Stimulated activated CD4-positive, alpha-beta T cell treated with anti-CD3 and anti-CD28 coated beads, TNF-alpha, amount 100 ng/mL, for 24 hours (primary cell): ENCODE measurements at places on chromosomes 13 and 19.
A peak's percentile ranks its signal among the peaks of the same experiment; 100 is the strongest.

- no peak for DNase-seq
Observed at GRCh38 chr13:111398196-111398595, 77.8 kb downstream of the TEX29 start.

DNA sequence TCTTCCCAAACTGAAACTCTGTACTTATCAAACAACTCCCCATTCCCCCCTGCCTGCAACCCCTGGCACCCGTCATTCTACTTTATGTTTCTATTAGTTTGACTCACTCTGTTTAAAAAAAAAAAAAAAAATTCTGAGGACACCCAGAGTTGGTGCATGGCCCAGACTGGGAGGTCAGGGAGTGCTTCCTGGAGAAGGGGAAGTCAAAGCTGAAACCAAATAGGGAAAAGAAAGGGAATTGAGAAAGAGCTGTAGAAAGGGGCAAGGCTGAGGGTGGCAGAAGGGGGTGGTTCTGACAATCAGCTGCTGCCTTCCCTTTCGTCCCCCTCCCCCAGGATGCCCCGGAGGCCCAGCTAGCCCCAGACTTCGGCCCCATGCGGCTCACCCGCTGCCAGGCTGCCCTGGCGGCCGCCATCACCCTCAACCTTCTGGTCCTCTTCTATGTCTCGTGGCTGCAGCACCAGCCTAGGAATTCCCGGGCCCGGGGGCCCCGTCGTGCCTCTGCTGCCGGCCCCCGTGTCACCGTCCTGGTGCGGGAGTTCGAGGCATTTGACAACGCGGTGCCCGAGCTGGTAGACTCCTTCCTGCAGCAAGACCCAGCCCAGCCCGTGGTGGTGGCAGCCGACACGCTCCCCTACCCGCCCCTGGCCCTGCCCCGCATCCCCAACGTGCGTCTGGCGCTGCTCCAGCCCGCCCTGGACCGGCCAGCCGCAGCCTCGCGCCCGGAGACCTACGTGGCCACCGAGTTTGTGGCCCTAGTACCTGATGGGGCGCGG lies 9.0 kb upstream of the STRN4 start:
- no peak for DNase-seq

GRCh38 chr19:38405276-38405675 lies 2.4 kb downstream of the FAM98C start:
- DNase-seq: no peak

DNA sequence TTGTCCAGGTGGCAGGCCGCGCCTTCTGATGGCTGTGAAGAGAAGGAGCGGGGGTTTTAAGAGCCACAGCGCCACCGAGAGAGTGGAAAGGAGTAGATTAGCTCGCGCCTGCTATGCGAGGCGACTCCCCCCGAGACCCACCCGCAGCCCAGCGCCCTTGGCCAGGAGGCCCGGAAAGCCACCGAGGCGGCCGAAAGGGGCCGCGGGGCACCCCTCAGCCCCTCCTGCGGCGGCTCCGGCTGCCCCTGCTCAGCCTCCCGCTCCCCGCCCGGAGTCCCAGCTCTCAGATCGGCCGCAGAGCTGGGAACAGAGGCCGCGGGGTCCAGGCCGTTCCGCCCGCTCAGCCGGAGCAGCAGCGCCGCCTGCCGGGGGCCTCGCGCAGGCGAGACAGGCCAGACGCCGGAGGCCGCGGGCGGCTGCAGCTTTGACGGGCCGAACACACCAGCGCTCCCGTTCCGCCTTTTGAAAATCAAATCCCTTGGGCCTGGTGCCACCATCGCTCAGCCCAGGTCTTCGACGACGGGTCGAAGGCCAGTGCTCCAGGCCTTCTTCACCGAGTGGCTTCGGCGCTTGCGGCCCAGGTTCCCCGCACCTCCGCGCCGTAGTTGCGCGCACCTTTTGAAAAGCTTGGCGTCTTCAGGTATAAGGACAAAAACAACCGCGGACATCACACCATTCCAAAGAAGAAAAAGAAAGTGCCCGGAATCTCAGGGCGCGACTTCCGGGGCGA lies 15.3 kb downstream of the CDX2 start:
- peak; percentile 22 for DNase-seq

GRCh38 chr13:44148159-44148914 lies 225.3 kb upstream of the SERP2 start:
- DNase-seq: no peak

DNA sequence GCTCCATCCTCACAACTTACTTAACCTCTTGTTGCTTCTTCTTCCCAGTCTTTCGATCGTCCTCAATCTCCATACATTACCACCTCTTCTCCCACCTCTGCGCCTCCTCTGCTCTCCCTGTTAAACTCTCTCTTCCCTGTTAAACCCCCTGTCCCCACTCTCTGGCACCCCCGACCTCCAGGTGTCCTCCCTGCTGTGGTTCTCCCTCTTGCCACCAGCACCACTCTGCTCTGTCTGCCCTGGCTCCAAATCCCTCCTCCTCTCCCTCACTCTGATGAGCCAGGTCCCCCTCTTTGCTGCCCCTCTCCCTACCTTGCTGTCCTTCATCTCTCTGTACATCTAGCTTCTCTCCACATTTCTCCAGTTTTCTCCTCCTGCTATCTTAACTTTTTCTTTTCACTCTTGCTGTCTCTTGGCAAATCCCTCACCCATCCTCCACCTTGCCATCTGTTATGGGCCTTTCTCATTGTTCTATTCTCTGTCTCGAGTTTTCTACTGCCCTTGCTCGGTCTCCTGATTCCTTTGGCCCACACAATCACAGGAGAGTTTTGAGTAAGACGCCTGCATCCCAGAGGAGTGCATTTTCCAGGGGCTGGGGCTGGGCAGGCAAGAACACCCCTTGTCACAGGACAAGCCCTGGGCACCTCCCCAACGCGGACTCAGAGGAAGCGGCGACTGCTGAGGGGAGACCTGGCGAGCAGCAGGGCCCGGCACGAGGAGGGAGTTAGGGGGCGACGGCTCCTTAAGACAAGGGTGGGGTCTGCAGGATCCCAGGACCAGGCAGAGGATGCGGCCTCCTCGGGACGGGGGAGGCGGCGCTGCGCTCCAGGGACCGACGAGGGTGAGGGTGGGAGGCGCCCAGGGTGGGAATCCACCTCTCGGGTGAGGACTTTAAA lies 21.4 kb upstream of the ERVV-1 start:
- no peak for DNase-seq

DNA sequence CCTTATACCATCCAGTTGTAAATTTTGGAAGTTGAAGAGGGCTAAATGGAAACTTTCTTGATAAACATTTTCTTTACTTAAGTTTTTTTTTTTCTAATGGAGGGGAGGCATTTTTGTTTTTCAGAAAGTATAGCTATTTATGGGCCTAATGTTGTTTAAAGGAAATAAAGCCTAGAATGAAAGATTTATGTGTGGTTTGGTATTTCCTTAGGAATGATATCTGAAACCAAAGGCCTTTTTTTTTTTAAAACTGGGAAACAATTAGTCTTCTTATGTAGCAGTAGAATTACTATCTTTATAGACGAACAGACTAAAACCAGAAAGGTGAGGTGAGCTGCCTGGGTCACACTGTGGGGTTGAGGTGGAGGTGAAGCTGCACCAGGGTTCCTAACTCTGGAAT lies 80.1 kb downstream of the ESD start:
- DNase-seq: no peak

GRCh38 chr13:45299194-45299593 lies 41.8 kb downstream of the TPT1 start:
- DNase-seq: no peak

DNA sequence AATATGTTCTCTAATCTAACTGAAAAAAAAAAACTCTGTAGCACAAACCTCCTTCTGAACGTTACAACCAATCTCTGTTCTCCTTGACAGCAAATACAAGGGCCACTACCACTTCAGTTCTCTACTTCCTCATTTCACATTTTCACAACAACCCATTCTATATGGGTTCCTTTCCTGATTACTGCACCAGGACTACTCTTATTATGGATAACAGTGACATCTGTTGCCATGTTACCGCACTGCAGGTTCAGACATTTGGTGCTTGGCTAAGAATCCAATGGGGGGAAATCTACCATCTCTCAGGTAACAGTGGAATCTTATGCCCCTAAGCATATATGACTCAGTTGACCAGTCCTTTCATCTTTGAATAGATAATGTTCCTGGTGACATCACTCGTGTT lies 11.6 kb upstream of the FPR3 start:
- DNase-seq: no peak

GRCh38 chr13:99548448-99548847 lies 47.2 kb downstream of the TM9SF2 start:
- no peak for DNase-seq

DNA sequence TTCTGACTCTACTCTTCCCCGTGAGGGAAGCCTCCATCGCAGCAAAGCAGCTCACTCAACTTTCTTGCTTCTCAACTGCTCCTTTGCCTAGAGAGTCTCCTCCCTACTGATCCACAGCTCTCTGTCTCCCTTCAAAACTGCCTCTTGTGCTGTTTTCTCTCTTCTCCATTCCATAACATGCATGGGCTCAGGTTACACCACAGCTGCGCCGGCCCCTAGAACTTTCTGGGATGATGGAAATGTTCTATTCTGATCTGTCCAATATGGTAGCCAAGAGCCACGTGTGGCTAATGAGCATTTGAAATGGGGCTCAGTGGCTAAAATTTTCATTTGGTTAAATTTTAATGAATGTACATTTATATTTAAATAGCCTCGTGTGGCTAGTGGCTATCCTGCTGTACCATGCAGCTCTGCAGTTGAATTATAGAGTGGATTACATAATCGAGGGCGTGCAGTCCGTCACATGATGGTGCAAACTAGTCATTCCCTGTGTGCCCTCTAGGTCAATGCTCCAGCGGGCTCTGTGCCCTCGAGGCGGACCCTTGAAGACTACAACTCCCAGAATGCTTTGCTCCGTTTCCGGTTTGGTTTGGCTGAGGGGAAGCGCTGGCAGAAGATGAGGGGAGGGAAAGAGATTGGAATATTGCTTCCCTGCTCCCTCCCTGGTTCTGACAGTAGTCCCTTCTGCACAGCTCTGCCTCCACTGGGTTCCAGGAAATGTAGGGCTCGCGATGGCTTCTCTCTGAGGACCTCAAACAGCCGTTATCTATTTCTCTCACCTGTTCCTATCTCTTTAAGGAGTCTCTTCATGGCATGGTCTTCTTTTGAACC lies 109.8 kb downstream of the CACNA1A start:
- DNase-seq: peak; percentile 5

GRCh38 chr13:86438034-86438433 lies 638.8 kb upstream of the SLITRK6 start:
- no peak for DNase-seq

DNA sequence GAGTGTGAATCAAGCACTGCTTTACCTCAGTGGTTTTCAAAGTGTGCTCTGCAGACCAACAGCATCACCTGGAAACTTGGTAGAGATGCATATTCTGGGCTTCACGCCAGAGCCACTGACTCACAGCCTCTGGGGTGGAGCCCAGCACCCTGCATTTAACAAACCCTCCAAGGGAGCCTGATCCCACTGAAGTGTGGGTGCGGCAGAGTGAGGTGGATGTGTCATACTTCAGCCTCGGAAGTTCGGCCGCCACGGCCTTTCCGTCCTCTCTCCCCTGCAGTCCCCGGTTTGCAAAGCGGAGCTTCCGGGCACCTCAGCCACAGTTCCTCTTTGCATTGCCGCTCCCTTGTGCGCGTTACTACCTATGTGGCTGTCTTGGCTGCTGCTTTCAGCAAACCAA lies 33.3 kb upstream of the MICU2 start:
- DNase-seq: no peak

DNA sequence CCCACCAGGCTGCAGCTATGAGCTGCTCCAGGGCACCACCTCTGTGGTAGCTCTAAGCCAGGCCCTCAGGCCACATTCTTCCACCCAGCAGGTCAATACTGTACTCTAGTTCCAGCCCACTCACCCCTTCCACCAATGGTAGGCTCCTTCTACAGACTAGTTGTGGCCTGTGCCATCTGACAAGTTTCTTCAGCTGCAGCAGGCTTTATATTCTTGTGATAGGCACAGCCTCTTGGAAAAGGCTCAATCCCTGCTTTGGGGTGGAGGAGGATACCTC lies 8.5 kb downstream of the MICU2 start:
- no peak for DNase-seq

DNA sequence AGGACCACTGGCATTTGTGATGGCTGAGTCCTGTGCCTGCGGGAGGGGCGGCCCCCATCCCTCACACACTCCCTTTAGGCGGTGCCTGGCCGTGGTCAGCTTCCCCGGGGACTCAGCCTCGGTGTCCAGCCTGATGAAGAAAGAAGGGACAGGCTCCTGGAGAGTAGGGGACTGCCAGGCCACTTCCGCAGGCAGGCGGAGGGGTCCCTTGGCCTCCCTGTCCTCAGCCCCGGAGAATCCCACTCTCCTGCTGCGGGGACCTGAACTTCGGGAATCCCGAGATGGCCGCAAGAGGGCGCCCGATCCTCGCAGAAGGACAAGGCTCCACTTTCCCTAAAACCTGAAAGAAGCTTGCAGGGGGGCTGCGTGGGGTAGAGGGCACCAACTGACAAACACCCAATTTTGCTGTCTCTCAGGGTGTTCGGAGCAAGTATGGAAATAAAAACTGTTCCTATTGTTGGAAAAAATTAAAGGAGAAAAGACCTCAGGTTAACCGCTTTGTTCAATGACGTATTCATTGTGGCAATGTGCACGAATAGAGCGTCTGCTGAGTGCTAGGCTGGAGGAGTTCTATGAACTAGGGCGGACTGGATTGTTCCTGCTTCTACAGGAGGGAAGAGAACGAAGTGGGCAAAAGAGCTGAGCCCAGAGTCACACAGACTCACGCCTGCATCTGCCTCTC lies 297.3 kb downstream of the ZNF536 start:
- DNase-seq: peak; percentile 16

DNA sequence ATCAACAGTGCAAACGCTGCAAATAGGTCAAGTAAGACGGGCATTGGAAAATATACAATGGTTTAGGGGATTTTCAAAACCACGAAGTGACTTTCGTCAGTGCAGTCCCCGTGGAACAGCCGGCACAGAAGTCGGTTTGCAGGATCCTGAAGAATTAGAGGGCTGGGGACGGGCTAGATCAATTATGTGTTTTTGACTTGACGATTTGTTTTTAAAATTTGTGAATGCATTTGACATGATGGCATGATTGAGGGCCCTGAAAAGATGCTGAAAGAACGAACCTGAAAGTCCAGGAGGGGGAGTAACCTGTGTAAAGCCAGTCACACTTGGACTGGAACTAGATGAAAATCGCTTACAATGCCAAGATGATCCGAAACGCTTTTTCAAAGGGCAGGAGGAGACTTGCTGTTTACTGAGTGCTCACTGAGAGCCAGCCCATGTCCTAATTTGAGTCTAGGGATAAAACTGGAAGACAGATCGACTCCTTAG lies 8.9 kb upstream of the DGKH start:
- DNase-seq: no peak

- DNase-seq: no peak
Observed at GRCh38 chr13:51721496-51721895, 82.5 kb downstream of the DHRS12 start.

GRCh38 chr13:90414691-90415596 lies 932.5 kb upstream of the MIR17HG start:
- no peak for DNase-seq
